Activated T-helper 1 cell treated with Interleukin-2 at 50 U/mL for 16 hours (primary cell): ENCODE measurements at places on chromosomes 1 and 21.

DNA sequence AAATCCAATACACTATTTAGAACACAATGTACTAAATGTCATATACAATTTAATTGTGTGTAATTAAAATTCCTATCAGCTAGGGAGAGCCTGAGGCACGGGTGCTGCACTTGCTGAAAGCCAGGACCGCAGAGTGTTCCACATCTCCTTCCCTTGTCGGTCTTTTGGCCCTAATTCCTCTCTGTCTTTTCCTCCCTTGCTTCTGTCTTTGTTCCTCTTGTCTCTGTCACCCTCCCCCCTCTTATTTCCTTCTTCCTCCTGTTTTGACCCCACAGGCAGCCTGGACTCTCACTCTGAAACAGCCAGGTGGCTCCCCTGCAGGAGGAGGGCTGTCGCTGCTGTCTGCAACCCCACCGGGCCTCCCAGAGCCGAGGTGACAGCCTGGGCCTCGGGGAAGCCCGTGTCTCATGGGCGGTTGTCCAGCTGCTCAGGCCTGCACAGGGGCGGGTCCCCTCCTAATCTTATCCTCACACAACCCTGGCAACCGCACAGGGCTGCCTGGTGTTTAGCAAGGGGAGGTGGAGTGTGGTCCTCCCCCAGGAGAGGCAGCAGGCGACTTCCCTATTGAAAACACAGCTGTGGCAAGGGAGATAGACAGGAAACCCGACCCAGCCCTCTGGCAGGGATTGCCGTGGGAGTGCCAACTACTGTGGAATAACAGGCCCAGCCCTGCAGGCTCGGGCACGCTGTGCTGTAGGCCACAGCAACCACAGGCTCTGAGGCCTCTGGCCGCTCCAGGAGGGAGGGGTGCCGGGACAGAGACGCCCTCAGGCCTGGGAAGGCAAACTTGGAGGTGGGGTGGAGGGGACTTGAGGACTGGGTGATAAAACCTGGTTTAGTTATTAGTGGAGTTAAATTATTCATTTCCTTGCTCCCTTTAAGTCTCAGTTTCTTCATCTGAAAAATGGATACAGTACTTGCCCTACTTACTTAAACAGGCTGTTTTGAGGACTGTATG is 68.8 kb upstream of the WDR26 start:
- no peak for DNase-seq

- no peak for DNase-seq
These were observed 131.3 kb downstream of the NTPCR start for GRCh38 chr1:233081735-233082134.

DNA sequence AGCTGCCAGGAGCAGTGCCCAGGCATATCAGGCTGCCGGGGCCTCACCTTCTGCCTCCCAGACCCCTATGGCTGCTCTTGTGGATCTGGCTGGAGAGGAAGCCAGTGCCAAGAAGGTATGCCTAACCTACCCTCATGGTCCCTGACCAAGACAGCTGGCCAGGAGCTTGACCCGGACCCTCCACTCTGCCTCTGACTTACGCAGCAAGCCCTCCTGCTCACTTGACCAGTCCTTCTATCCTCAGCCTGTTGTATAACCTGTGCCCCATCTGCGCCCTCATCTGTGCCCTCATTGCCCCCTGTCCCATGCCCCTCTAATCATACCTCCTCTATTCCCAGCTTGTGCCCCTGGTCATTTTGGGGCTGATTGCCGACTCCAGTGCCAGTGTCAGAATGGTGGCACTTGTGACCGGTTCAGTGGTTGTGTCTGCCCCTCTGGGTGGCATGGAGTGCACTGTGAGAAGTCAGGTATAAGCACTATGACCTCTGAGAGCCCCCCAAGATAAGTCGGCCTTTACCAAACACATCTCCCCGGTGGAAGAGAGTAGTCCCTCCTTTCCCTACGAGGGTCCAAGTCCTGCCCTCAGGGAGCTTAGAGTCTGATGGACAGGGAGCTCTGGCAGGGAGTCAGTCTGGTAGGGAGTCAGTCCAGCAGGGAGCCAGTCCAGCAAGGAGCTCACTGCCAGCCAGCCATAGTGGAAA is 6.8 kb downstream of the TIE1 start:
- no peak for DNase-seq

- DNase-seq = no peak
These were observed 15.3 kb upstream of the GBP5 start for GRCh38 chr1:89288051-89288340.

DNA sequence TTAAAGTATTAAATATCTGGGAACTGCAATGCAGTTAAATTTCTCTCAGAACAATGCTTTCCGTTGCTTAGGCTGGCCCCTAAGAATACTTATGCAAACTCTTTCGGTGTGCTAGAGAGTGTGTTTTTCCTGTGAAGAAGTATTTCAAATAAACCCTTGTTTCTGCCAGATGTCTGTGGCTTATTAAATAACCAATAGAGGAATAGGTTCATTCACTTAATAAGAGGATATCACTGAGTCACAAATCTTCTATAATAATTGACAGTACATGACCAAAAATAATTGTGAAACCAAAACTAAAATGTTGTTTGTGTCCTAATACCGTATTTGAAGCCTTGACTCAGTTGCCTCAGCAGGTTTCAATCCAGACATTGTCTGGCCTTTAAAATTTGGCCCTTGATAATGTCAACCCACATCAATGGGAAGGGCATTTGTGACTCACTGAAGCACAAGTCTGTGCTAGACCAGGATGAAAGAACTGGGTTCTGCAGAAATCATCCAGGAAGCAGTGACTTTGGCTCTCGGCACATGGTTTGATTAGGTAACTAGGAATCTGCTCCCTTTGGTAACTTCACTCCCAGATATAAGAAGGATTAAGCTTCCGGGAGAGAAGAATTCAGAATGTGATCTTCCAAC is 104.2 kb upstream of the BARHL2 start:
- no peak for DNase-seq

GRCh38 chr1:174075245-174075692 is 53.1 kb upstream of the RC3H1 start:
- no peak for DNase-seq

- no peak for DNase-seq
These were observed 31.7 kb downstream of the SLC19A1 start for GRCh38 chr21:45510466-45510955.

DNA sequence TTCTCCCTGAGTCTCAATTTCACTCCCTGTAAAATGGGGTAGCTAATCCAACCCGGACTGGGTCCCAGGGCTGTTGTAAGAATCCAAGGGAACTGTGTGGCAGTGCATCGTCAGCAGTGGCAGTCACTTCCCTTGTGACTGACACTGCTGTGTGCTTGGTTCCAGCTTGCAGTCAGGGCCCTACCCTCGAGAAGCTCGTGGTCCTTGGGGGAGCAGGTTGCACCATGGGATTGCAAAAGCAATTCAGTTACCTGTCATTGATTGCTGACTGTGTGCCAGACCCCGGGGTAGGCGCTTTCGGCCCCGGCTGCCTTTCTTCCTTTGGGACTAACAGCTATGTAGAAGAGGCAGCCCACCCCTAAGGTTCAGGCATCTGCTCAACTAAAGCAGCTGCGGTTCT is 2.9 kb downstream of the PTPRF start:
- DNase-seq = no peak

GRCh38 chr1:201269281-201269680 is 14.0 kb upstream of the PKP1 start:
- no peak for DNase-seq

DNA sequence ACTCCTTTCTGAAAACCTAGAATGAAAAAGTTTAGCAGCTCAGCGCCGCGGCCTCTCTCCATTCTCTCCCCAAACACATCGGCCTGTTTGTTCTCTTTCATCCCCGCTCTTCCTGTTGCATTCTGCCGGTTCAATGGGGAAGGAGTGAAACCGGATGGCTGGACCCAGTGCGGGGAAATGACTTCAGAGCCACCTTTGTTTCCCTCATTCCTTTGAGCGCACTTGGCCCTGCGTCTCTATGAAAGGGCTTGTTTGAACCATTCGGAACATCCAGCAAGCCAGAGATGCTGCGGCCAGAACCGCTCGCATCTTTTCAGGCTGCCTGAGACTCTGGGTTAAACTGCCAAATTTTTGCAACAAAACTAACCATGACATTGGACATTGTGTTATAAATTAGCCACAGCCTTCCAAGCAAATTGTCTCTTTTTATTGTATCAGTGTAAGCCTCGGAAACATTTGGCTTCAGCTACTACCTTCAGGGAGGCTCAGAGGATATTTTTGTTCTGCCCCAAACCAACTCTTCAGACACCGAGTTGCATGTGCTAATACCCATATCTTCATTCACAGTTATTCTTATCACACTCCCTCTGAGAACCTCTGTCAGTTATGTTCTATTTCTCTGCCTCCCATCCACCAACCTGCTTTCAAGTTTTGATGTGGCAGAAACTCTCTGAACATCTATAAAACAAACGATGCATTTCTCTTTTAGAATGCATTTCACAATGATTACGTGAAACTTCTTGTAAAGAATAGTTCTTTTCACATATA is 5.1 kb upstream of the OLIG1 start:
- DNase-seq = no peak

GRCh38 chr21:28464095-28464494 is 528.6 kb downstream of the LTN1 start:
- DNase-seq = no peak

DNA sequence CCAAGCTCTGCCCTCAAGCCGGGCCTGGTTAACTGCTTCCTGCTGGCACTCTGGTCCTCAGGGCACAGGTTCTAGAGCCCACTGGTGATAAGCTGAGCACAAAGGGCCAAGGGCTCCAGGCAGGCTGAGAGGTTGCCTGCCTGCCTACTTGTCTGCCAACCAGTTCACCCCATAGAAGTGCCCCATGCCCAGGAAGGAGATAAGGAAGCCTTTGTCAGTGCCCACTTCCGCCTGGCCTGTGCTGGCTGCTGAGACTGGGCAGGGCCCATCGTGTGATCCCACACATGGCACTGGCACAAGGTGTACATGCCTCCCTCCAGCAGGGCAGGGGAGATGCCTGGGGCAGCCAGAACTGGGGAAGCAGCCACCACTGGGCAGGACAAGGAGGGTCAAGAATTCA is 24.1 kb downstream of the SLC9A1 start:
- DNase-seq = no peak

DNA sequence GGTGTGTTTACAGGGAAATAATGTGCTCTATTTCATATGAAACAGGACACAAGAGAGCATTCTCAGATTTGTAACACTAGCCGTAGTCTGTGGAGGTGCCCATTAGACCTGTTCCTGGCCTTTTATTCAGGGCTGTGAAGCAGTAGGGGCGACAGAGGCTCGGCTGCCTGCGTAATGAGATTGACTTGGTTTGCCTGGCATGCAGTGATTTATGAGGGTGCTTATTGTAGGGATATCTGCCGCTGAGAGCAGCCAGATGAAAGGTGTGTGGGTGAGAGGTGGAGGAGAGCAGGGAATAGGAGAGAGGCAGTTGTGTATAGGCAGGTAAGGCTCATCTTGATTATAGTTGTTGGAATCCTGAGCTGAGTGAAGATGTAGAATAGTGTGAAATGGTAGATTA is 51.3 kb downstream of the DNAJC6 start:
- no peak for DNase-seq

DNA sequence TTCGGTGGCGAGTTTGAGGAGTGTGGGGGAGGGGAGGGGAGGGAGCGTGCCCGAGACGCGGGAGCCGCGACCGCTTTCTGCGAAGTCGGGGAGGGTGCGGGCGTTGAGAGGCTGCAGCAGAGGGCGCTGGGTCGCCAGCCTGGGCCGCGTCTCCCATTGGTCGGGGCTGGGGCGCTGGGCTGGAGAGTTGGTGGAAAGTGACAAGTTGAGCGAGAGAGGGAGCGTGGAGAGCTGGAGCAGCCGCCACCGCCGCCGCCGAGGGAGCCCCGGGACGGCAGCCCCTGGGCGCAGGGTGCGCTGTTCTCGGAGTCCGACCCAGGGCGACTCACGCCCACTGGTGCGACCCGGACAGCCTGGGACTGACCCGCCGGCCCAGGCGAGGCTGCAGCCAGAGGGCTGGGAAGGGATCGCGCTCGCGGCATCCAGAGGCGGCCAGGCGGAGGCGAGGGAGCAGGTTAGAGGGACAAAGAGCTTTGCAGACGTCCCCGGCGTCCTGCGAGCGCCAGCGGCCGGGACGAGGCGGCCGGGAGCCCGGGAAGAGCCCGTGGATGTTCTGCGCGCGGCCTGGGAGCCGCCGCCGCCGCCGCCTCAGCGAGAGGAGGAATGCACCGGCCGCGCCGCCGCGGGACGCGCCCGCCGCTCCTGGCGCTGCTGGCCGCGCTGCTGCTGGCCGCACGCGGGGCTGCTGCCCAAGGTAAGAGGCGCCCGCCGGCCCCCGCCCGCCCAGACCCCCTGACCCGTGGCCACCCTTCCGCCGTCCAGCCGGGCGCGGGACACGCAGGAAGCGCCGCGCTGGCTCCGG is at the start of gene ROR1:
TSS of gene ROR1 (plus strand) at position 203 of the 802 bp plus-strand sequence.
- DNase-seq = peak; percentile 1

GRCh38 chr1:238895911-238896310 is 490.5 kb upstream of the CHRM3 start:
- no peak for DNase-seq

- no peak for DNase-seq
These were observed 5.0 kb upstream of the ADGRB2 start for GRCh38 chr1:31768939-31769704.

DNA sequence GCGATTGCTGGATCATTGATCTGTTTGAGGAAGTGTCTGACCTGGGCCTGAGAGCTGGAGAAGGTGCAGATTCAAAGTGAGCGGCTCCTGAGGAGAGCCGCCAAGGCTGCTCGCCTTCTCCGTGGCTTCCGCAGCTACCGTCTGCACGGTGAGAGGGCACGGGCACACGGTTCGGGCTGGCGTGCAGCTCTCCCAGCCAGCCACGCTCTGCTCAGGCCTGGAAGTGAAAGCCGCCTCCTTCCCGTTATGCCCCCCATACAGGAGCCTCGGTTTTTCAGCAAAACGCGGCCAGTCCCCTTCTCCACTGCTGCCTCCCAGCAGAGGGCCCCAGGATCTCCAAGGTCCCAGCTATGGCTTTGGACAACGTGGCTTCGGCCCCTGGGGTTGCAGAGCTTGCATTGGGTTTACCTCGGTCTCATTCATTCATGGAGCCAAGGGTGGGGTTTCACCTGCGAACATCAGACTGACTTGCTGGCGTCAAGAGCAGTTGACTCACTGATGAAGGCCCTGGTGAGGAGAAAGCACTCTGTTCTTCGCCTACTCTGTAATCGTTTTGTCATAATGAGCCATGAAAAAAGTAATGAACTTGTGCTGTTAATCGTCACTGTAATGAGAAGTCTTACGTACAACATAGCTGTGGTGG is 24.4 kb upstream of the PDXK start:
- no peak for DNase-seq

GRCh38 chr1:42955311-42956063 is 3.2 kb downstream of the SLC2A1 start:
- DNase-seq = no peak

GRCh38 chr1:95370691-95371562 is 136.9 kb downstream of the RWDD3 start:
- DNase-seq = no peak
